ENCODE measurements at places on chromosomes 12 and 14.

- no peak for DNase-seq
Measured at GRCh38 chr14:84874436-84874835, 655.5 kb upstream of the FLRT2 start.

GRCh38 chr14:67276131-67276530 is 34.9 kb downstream of the PALS1 start:
- no peak for DNase-seq

DNA sequence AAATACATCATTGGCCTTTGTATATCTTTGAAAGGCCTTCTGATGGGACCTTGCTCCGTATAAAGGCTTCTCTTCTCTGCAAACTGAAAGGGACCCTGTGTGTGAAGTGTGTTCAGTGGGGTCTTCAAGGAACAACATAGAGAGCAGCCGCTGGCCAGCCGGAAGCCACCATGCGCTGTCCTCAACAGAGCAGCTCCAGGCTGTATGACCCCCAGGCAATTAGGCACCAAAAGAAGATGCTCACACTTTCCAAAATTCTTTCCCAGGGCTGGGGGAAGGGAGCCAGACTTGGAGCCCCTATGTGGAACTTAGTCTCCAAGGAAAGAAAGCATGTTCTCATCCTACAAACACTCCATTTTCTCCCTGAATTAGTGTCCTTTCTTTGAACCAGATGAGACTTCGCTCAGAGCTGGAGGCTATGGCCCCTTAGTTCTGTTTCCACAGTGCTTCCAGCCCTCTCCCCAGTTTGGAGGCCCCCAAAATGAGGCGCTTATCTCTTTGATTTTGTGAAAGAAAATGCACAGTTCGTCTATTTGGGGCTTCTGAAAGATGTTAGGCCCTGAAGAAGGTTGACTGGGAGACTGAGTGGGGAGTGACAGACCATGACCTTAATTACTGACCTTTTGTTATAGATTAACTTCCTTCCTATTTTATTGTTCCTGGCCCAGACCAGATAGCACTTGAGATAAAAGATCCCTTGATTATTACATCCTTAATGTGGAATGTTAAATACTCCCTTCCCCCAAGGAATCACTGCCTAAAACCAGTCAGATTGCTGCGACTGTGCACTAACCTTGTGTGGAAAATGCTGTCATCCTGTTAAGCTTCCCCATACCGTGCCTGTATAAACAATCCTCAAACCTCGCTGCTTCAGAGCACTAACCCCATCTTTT is 128.3 kb upstream of the FGD4 start:
- DNase-seq: no peak

GRCh38 chr14:23545740-23546365 is 5.7 kb downstream of the ZFHX2 start:
- no peak for DNase-seq

DNA sequence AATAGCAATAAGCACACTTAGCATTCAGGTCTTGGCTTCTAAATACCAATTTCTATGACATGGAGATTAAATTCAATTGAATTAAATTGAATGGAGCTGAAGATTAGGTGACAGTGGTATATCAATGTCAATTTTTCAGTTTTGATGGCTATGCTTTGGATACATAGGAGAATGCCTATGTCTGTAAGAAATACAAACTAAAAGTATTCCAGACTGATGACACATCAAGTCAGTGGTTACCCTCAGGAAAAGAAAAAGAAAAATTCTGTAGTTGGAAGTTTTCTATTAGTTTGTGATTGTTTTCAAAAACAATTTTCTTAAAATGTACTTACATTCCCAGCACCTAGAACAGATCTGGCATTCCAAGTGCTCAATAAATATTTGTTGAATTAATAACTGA is 4.9 kb upstream of the DCAF4 start:
- DNase-seq: no peak

GRCh38 chr12:49923880-49924556 is 20.3 kb upstream of the FAIM2 start:
- no peak for DNase-seq

DNA sequence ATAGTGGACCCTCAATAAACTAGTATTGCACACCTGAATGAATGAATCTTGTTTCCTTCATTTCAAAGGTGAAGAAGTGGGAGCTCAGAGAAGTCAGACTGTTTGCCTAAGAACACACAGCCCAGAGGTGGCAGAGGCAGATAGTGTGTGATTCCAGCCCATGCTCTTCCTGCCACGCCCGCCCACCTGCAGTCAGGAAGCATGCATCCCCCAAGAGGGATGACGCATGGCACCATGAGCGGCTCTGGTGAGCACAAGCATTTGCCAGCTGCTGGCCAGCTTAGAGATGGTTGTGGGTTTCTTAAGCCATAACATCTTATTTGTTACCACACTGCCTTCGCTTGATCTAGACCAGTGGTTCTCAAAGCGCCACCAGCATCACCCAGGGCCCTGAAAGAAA is 133.8 kb downstream of the RIMBP2 start:
- no peak for DNase-seq

DNA sequence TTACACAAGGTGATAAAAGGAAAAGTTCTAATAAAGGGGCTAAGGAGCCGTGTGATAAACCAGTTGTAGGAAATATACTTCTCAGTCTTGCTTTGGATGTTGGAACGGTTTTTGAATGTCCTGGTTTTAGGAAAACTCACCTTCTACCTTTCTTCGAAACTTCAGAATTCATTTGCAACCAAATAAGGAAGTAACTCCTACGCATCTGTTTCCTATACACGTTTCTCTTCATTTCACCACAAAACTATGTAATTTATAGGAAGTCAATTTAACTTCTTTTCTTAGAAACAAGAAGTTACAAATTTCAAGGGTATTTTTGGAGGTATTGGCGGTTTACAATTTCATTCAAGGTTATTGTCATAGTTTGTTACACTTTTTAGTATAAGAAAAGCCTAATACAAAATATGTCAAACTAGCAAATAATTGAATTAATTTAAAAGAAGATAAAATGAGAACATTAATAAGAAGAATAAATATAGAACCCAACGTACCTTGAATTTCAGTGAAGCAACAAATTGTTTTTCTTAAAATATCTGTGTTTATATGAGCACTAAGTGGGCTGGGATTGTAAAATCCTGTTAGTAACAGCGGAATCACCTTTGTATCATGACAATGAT is 33.2 kb upstream of the CD69 start:
- no peak for DNase-seq

DNA sequence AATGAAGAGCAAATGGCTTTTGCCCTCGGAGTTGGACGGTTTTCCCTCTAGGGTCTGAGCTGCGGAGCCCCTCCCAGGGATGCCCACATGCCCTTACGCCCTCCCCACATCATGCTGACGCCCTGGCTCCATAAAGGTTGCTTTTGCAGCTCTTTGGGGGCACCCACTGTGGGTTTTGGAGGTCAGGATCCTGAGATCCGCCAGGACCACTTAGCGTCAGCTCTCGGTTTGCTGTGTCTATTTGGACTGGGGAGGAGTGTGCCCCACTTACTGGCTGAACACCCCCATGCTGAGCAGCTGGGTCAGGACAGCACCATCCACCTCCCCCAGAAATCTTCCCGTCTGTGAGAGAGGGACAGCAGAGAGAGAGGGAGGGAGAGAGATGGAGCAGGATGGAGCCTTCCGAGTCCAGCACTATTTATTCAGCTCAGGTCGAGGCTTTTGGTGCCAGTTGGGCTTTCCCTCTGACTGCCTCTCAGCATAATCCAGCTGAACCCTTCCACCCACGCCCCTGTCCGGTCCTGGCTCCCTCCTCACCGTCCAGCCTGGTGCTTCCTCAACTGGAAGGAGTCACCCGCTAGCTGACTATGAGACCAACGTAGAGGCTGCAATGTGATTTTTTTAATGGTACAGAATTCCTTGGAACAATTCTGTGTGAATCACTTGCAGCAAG is 18.9 kb upstream of the LRTM2 start:
- DNase-seq: no peak

DNA sequence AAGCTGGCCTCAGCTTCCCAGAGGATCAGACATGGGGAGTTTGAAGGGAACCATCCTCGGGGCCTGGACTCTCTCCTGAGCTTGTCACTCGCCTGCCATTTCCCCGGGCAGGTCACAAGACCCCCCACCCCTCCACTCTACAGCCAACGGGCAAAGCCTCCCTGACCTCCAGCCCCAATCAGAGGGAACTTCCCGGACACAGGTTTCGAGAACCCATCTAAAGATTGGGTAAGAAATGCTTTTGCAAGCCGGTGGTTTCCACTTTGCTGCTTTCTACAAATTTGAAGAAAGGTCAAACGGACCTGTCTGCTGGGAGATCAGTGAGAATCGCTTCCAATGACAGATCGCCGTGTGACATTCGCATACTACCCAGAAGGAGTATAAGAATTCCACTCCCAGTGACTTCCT is 89.6 kb downstream of the SCARB1 start:
- no peak for DNase-seq

- no peak for DNase-seq
Measured at GRCh38 chr14:96501217-96501739, 904 bp upstream of the PAPOLA start.

DNA sequence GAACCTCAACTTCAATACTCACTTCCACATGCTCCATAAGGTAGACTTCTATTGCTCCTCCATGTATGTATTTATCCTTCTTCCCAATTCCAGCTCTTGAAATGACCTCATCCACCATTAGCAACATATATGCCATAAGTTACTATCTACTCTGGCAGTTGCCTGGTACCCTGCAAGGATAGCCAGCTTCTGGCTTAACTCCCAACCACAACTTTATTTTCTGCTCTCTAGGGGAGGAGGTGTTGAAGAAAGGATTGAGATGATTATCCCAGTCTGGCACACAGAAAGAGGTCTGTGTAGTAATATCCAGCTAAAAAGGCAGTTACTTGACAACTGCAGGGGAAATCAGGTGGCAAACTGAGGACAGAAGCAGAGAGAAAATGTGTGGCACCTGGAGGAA is 71.5 kb upstream of the MDM1 start:
- DNase-seq: no peak

DNA sequence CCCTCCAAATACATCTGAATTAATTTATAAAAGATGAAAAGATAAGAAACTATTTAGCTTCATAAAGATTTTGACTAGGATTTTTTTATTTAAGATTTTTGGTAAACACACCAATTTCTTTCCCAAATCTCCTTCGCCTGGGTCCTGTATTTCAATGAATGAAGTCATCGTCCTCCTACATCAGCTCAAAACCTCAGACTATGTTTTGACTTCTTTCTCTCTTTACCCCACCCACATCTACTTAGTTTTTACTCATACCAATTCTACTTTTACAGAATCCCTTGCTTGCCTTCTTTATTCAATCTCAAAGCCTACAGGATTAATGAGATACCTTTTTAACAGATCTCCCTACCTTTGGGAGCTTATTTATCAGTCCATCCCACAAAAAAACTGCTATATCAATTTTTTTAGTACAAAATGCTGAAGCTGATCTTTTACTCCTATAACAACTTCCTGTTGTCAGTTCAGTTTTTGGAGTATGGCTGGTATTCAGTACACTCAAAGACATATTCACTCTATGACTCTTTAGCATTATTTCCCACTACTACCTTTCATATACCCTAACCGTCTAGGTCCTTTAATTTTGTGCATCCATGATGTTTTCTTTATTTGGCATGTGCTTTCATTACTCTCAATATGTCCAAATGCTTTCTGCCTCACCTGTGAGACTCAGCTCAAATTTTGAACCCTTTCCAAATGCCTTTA is 18.7 kb upstream of the CCDC91 start:
- no peak for DNase-seq

DNA sequence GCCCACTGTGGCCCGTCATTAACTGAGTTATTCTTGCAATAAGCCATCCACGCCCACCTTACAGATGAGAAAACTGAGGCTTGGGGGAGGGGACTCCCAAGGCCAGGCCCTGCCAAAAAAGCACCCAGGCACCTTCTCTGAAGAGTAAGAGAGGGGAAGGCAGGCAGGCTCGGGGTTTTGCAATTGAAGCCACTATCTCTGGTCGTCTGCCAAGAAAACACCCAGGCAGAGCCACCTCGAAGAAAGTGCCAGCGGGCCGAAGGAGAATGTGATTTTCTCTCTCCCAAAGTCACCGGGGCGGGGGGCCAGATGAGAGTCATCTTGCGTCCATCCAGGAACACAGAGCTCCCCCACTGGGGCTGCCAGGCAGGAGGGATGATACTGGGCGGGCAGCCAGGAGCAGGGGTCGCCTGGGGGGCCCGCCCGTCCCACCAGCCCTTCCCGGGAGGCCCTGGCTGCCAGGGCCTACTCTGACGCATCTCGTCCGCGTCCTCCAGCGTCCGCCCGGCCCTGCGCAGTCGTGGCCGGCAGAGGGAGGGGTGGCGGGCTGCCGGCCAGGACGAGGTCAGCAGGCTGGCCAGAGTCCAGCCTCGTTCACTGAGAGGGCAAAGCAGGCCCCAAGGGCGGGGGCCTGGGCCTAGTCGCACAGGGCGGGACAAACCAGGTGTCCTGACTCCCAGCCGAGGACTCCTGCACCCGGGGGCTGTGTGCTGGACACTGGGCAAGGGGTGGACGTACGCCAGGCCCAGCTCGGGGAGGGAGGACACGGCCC is 74.3 kb downstream of the RFLNA start:
- DNase-seq: no peak

DNA sequence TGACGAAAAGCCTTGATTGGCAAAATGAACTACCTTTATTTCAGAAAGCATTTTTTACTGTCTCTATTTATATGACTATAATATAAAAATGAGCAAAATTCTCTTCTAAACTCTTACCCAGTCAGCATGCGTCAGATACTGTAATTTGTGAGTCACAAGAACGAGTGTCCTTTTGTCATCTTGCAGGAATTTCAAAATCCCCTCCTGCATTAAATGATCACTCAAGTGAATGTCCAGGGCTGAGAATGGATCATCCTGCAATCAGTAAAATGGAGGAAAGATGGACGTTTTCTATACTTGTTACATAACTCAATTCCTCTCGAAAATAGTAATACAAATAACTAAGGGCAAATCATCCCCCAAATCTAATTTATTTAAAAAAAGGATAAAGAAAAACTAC is 77.7 kb upstream of the KCNJ8 start:
- DNase-seq: no peak

GRCh38 chr12:54603173-54603814 is 14.8 kb upstream of the PPP1R1A start:
- peak; percentile 23 for DNase-seq

GRCh38 chr12:10310926-10311720 is 3.5 kb downstream of the KLRD1 start:
- no peak for DNase-seq

Measured in activated CD4-positive, CD25-positive, alpha-beta regulatory T cell (primary cell).